ENCODE measurements at places on chromosomes 4 and X.

DNA sequence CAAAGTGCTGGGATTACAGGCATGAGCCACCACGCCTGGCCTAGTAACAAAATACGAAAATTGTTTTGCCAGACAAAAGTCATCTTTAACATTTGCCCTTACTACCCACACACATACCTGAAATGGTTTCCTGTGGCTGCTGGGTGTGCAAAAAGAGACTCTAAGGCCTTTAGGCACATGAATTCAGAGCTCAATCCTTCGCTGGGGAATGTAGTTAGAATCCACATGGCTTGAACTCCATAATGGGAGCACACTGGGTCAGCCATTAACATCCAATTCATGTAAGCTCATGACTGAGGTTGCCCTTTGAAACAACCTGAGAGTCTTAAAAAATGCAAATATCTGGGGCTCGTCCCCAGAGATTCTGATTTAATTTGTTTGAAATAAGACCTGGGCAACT, 87.8 kb downstream of the HPGD start:
- no peak for DNase-seq

- DNase-seq, result no peak
Observed at GRCh38 chr4:159041054-159042034, 61.5 kb upstream of the RAPGEF2 start.

DNA sequence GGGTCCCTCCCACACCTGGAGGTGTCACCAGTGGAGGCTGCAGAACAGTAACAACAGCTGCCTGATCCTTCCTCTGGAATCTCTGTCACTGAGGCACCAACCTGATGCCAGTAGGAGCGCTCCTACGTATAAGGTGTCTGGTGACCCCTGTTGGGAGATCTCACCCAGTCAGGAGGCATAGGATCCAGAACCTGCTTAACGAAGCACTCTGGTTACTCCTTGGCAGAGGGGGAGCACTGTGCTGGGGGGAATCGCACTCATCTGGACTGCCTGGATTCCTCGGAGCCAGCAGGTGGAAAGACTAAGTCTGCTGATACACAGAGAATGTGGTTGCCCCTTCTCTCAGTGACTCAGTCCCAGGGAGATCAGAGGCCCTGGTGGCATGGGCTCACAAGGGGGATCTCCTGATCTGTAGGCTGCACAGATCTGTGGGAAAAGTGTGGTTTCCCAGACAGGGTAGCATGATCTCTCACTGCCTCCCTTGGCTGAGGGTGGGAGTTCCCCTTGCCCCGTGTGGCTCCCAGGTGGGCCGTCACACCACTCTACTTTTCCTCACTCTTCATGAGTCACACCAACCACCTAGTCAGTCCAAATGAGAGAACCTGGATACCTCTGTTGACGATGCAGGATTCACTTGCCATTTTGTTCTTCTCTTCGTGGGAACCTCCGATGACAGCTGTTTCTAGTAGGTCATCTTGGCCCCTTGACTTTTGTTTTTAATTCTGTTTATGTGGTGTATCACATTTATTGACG, 305.9 kb downstream of the IDS start:
- DNase-seq, result no peak

DNA sequence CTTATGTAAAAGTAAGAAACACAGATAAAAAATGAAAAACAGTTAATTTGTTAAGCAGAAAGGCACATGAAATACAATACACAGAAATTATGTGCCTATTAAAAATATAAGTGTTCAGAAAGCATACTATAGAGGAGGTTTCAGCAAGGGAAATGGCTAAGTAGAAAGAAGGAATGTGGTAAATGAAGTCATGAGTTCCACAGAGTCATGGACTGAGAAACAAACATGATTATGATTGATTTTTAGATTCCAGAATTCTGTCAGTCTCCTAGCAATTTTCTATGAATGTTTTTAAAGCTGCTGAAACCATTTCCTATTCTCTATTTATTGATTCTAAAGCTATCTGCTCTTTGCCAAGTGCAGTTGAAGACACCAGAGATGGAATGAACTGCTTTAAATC, 1398.4 kb downstream of the ARAP2 start:
- no peak for DNase-seq

DNA sequence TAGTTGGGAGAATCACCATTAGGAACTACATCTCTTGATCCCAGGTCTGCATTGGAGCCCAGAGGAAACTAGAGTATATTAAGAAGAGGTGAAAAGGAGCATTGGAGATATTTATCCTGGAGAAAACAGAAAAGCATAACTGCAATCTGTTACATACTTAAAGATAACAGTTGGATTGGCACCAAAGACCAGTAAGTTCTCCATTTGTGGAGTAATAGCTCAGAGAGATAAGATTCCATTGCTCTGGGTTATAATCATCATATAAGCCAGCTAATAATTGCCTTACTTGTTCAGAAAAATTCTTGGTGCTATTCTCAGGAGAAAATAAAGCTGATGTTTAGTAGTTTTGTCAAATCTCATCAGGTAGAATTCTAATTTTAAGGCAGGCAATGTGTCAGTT, 20.6 kb downstream of the GRPR start:
- no peak for DNase-seq

GRCh38 chr4:139987502-139987850, 166.5 kb downstream of the MAML3 start:
- no peak for DNase-seq

DNA sequence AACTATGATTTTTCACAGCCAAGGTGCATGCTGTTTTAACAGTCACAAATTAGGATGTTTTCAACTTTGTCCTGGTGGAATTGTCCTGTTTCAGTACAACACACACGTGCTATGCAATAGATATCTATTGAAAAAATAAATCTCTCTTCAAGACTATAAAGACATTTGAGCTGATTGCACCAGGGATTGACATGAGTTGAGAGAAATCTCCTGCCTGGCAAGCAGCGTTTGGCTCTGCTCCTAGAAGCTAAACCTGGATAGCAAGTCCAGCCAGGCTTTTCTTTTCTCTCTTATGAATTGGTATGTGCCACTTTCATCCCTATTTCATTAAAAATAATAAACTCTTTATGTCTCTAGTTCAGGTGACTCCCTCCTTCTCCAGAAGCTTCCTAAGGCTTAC, 16.6 kb upstream of the NPNT start:
- DNase-seq, result no peak

DNA sequence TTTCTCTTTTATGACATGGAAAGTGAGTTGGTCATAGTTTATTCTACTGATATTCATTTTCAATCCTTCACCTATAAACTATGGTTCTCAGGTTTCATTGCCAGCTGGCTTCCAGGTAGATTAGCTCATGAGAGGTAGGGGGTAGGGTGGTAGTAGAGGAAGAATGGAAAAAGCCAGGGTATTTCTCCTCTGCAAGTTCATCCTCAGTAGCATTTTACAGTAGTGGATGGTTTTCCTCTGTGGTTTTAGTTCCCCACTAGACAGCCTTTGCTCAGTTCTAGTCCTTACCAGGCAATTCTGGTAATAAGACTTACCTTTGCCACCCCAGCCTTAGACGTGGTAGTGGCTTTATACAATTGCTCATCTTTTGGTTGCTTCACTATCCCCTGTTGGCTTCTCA, 8.9 kb upstream of the NAA11 start:
- DNase-seq, result no peak

Data from CD4-positive, alpha-beta T cell treated with Interleukin-15 for 4 hours (primary cell).